ENCODE measurements at places on chromosomes 12 and 14.

DNA sequence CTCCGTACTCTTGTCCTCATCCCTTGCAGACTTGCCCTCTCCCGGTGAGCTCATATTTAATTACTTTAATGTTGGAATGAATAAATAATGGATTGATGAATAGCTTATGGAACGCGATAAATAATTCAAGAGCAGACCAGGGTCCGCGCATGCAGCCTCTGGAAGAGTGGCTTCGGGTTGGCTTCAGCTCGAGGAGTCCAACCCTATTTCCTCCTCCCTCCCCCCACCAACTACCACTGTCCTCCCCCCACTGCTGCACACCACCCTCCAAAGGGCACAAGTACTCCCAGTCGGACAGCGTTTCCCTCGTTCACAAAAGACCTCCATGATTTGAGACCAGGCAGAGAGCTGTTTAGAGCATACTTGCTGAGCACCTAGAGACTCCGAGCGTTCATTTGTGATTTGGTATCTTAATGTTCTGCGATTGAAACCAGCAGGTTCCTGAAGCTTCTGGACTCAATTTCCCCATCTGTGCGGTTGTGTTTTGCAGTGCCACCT, 647 bp upstream of the SIX1 start:
- DNase-seq = no peak

DNA sequence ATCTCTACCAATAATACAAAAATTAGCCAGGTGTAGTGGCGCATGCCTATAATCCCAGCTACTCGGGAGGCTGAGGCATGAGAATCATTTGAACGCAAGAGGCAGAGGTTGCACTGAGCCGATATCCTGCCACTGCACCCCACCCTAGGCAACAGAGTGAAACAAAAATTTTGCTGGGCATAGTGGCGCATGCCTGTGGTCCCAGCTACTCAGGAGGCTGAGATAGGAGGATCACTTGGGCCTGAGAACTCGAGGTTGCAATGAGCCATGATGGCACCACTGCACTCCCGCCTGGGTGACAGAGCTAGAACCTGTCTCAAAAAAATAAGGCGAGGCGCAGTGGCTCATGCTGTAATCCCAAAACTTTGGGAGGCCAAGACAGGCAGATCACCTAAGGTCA, 9.5 kb downstream of the ATXN2 start:
- DNase-seq = no peak

DNA sequence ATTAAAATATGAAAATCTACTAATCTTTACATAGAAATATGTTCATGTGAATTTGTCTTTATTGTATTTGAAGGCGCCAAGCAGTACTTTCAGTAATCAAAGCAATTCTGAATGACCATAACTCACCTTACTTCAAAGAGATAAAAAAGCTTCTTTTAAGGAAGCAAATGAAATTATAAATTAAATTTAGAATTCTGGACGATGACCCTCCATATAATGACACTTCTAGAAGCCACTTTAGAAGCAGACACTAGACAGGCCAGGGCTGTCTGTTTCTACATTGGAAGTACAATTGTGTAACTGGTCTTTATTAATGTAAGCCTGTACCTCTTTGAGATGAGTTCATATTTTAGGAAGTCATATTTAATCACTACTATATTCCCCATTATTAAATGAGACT, 222.9 kb downstream of the CNTN1 start:
- no peak for DNase-seq

DNA sequence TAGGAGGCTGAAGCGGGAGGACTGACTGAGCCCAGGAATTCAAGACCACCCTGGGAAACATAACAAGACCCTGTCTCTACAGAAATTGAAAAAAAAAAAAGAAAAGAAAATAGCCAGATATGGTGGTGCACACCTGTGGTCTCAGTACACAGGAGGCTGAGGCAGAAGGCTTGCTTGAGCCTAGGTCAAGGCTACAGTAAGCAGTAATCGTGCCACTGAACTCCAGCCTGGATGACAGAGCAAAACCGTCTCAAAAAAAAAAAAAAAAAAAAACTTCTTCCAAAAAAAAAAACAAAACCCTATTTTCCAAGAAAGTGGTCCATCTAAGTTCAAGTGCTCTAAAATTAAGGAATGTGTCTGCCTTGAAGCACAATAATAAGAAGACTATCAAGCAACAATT, 19.8 kb downstream of the SNX6 start:
- DNase-seq = no peak

DNA sequence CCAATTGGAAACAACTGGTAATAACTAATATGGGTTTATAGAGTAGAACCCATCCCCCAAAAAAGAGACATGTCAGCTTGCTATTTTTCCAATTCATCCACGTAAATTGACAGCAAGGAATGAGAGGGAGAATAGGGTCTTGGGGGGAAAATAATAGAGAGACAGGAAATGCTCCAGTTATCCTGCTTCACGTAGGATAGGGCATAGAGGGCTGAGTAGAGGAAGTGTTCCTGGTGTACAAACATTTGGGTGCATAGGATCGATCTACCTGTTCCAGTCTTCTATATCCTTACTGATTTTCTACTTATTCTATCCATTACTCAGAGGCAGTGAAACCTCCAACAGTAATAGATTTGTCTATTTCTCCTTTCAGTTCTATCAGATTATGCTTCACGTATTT, 49.6 kb upstream of the COL2A1 start:
- no peak for DNase-seq

GRCh38 chr12:102891756-102892155, 25.3 kb downstream of the PAH start:
- DNase-seq = no peak

- DNase-seq = peak; percentile 96
These were observed 30.7 kb downstream of the PXN start for GRCh38 chr12:120234643-120235368.

DNA sequence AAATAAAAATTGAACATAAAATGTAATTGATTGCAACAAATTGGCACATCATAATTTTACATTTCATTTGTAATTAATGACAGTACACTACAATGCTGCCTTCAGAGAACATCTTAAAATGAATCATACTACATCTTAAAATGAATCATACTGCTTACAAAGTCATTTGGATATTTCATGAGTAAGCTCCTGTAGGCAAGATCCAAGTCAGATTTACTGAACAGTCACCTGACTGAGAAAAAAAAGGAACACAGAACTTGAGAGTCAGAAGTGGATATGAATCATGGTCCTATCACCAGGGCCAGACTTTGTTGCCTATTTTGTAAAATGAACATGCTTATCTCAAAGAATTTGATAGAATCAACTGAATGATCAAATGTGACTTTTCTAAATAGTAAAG, 32.7 kb upstream of the FBLN5 start:
- peak; percentile 82 for DNase-seq

- peak; percentile 63 for DNase-seq
These were observed 113.3 kb downstream of the PRKD1 start for GRCh38 chr14:29814156-29815015.

GRCh38 chr12:82955043-82955442, 268.3 kb downstream of the TMTC2 start:
- DNase-seq = no peak
